AML-193 (cell line): ENCODE measurements at places on chromosomes 3 and 15.

DNA sequence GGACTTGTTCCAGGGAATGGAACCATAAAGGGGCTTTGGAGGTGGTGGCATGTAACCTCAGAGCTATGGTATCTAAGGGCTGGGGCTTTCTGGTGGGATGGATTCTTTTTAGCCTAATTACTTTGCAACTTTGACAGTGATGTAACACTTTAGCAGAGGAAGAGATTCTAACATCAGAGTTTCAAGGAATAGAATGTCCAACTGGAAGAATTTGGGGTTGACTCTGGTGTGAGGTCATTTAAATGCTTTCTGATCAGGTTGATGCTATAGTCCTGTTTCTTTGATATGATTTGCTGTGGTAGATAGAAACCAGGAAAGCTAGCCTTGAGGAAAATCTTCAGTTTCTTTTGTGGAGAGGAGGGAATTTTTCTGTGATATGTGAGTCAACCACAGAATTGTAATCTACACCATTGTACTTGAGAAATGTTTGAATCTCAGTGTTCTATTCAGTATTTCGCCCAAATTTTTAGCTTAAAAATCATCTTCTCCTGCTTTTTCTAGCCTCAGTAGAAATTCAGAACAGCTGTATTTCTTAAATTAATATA is 40.0 kb downstream of the ATP2C1 start:
- DNase-seq, result no peak

GRCh38 chr15:65682404-65682911 is 60.7 kb downstream of the SLC24A1 start:
- DNase-seq, result no peak

GRCh38 chr15:23039917-23040281 is 530 bp upstream of the TUBGCP5 start:
- DNase-seq, result peak; percentile 38

- no peak for DNase-seq
Observed at GRCh38 chr3:2535206-2535605, 436.5 kb downstream of the CNTN4 start.

- no peak for DNase-seq
Observed at GRCh38 chr15:41599061-41599460, 40.0 kb downstream of the TYRO3 start.

- DNase-seq, result no peak
Observed at GRCh38 chr3:45029661-45030060, 3.6 kb downstream of the CLEC3B start.

GRCh38 chr3:139118835-139119234 is 74.1 kb upstream of the PRR23C start:
- DNase-seq, result no peak

- DNase-seq, result no peak
Observed at GRCh38 chr3:146803745-146804144, 198.6 kb upstream of the PLSCR5 start.

DNA sequence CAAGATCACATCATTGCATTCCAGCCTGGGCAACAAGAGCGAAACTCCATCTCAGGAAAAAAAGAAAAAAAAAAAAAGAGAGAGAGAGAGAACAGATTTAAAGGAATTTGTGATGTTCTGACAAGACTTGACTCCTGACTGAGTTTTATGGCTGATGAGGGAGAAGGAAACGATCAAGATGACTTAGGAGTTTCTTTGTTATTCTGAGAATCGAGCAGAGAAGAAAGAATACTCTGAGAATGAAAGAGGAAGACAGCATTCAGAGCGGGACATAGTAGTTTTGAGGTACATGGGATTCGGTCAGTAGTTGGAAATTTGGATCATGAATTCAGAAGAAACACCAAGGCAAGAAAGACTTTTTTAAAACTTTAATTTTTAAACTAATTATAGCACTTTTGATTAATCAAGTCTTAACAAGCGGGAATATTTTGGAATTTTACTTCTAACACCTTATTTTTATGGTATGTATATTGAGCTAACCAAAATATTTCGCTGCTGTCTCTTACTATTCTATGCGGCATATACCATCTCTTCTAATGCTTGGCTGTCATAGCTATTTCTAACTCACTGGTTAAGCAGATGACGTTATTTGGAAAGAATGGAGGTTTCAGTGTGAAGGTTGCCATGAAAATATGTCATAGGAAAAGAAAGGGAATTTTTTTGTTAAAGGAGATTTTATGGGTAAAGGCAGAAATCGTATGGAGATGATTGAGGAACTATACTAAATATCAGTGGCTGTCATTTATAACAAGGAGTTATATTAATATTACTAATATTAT is 644.1 kb downstream of the RBMS3 start:
- no peak for DNase-seq

DNA sequence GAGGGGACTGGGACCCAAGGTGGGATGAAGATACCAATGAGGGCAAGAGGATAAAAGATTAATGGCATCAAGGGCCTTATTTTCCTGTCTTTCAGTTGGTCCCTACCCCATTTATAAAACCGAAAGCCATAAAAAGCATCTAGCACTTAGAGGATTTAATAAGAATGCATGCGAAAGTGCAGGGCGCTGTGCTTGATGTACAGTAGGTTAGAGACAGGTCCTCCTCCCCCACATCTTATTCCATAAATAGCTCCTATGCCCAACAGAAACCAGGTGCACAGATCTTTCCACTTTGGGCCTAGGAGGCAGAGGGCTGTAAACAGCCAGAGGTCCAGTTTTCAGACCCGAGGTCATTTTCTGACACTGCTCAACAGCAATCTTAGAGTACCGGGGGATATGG is 1.2 kb downstream of the LPCAT4 start:
- no peak for DNase-seq

DNA sequence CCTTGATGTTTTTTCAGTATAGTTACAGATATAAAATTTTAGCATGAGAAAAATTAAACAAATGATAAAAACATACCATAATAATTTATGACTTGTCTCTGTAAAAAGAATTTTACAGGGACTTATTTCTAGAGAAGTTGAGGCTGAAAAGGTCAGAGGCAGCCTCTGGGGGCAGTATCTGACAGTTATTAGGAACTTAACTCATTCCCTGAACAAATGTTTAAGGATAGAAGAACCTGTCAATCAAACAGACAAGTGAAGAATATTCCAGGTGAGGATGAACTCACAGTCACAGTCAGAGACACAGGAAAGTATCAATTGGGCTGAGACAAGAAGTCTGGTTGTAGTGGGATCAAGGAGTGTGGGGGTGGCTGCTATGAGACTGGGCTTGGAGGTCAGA is 7.3 kb downstream of the MYLK start:
- no peak for DNase-seq

GRCh38 chr3:53725387-53725995 is 120.7 kb downstream of the CHDH start:
- DNase-seq, result no peak
